ENCODE measurements at places on chromosomes 4 and X.

GRCh38 chr4:137961051-137961438 lies 281.1 kb downstream of the SLC7A11 start:
- DNase-seq: peak; percentile 20

DNA sequence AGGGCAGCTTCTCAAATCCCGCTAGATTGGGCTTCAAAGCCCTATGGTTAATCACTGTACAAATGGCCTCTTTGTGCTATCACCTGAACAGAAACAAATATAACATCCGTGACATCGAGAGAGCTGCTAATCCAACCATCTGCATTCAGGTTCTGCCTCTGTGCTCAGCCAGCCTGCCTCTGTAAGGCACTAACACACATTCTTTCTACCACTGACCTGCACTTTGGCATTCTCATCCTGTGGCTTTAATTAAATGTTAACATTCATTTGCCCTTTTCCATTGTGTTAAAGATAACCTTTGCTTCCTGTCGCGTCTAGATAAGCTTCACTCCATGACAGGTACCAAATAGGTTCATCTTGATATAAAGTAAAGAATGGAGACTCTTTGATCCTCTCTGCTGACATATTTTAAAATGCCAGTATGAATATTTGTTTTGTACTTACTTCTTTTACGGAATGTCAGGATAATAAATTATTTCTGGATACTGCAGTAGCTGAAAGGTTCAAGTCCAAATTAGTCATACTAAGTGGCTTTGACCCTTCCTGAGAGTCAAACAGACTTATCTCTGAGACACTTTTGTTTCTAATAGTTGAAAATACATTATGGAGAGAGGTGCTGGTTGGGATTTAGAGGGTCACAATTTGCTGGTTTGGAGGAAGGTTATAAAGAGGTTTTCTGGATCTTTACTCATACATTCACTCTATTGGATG lies 505.7 kb downstream of the PACRGL start:
- DNase-seq: no peak

DNA sequence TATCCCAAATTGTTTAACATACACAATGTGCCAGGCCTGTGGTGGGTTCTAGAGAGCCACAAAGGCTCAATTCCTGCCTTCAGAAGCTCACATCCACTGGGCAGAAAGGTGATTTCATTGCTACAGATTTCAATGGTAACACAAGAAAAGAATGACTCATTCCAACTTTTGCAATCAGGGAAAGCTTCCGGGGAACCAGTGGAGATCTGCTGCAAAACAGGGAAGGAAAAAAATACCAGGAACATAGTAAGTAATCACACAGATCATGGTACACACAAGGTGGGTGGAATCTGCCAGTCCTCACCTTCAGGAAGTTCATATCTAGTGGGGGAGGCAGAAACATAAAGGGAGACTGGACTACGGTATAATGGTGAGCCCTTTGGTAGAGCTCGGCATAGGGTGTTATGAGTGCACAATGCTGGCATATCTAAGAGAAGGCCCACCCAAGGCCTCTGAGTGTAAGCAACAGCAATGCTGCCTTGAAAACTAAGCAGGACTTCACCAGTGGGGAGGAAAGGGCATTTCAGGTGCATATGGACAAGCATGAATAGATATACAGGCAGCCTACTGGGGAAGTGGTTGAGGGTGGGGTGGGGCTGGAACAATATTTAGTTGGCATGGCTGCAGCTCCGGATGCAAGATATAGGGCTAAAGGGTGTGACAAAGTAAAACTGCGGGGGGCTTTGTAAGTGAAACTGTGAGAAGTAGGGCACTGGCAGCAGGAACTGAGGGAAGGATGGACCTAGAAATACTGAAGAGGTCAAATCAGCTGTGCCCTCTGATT lies 24.2 kb downstream of the GPRIN3 start:
- no peak for DNase-seq

DNA sequence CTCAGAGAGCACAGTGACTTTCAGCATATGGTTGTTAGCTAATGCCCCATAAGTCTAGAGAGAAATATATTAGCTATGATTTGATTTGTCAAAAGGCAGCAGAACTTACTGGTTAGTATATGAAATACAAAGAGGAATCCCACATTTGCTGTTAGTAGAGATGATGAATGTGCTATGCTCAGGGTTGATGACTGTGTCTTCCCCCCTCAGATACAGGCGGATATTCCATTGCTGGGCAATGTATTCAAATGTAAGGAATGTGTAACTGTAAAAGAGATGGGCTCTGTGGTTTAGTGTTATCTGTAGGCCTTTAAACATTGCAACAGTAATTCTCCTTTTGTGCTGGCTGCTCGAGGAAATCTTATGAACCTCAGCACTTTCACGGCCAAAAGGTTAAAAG lies 528.9 kb upstream of the ARX start:
- DNase-seq: no peak

GRCh38 chr4:128553686-128554515 lies 255.6 kb upstream of the JADE1 start:
- no peak for DNase-seq

DNA sequence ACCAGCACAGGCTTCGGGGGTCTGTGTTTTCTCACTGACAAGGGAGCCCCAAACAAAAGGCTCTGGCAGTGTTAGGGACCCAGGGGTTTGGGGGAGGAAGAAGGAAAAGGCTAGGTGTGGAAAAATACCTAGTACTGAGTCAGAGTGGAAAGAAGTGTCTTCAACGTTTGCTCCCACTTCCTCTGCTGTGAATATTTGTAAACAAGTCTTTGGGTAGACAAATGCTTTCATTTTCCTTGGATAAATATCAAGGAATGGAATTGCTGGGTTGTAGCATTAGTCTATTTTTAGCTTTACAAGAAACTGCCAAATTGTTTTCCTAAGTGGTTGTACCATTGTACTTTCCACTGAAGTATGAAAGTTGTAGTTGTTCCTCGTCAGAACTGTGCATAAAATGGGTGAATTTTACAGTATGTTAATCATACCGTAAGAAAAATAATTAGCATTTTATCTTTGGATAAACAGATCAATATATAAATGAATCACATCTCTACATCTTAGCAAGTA lies 17.4 kb downstream of the COL4A5 start:
- DNase-seq: no peak

DNA sequence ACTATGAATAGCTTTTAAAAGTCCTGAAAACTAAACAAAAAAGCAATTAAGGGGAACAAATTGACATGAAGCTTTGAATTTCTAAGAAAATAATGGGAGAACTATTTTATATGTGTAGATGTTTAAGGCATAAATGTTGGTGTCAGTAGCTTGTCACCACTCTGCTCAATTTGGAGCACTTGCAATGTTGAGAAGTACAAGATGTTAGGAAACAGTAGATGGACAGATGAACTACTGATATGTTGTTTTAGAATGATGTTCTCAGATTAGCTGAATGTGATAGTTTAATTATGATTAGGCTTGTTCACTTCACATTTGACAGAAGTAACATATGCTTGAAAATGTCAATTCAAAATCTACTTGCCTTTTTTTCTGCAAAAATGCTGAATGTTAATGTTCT lies 525.7 kb upstream of the IGFBP7 start:
- no peak for DNase-seq

DNA sequence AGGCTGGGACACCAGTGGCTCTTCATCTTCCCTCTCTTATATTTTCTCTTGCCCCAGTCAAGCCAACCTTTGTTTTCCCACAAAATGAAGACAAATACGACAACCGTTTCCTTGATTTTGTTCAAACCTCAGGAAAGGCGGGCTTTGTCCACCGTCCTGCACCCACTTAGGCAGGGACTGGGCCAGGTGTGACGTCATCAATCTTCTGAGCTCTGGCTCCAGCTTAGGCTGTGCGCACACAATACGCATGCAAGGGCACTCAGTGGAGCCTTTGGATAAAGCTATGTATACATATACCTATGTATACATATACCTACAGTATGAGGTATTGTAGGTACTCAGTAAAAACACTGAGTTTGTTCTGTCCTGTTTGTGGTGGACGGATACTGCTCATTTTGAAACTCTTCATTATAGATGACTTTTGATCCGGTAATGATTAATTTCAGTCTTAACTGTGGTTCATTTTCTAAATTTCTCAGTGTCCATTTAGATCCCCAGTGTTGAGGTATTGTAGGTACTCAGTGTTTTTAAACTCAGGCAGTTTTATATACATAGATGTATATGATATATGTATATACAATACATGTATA lies 194.9 kb downstream of the MGST2 start:
- DNase-seq: no peak

GRCh38 chr4:40214038-40214437 lies 17.2 kb downstream of the RHOH start:
- DNase-seq: no peak
